ENCODE measurements at places on chromosomes 5 and 9.

DNA sequence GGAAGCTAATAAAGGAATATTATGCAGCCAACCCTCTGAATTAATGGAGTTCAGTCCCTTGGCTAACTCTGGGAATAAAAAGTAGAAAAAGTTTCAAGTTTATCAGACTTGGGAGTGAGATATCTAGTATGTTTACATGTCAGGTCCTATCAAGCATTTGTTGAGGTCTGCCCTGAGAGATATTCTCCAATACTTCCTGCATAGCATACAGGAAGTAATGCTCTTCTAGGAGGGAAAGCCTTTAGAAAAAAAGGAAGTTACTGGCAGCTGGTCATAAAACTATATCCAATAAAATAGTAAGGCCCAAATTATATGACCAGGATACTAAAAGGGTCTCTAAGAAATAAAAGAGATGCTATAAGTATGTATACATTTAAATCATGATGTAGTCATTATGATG is 594.1 kb upstream of the FTMT start:
- DNase-seq = no peak

DNA sequence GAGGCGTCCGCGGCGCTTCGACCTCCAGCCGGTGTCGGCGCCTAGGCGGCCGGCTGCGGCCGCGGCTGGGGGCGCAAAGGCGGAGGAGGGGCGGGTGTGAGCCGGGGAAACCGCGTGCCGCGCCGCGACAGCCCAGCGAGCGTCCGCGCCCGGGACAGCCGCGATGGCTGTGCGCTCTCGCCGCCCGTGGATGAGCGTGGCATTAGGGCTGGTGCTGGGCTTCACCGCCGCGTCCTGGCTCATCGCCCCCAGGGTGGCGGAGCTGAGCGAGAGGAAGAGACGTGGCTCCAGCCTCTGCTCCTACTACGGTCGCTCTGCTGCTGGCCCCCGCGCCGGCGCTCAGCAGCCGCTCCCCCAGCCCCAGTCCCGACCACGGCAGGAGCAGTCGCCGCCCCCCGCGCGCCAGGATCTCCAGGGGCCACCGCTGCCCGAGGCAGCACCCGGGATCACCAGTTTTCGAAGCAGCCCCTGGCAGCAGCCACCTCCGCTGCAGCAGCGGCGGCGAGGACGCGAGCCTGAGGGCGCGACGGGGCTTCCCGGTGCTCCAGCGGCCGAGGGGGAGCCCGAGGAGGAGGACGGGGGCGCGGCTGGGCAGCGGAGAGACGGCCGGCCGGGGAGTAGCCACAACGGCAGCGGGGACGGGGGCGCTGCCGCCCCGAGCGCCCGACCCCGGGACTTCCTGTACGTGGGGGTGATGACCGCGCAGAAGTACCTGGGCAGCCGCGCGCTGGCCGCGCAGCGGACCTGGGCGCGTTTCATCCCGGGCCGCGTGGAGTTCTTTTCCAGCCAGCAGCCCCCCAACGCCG is 605 bp downstream of the CHSY3 start:
- no peak for DNase-seq

DNA sequence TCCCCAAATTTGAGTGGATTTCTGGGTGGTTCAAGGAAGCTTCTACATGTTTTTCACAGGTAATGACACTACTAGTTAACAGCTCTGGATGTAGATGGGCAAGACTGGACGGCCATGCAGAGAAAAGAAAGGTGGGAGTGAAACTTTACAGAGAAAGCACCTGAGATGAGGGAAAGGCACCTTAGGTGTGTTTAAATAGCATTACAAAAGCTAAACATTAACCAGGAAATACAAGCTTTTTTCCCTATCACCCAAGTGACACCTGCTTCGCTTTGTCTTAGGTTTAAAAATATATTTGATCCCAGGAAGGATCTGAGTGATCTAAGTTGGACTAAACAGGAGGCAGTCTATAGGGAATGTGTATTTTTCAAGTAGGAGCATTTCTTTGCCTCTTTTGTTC is 8.3 kb downstream of the C9orf152 start:
- no peak for DNase-seq

GRCh38 chr5:5702934-5703333 is 280.5 kb downstream of the ICE1 start:
- DNase-seq = no peak

- no peak for DNase-seq
Observed at GRCh38 chr5:170361116-170361515, 28.1 kb downstream of the KCNMB1 start.
